ENCODE measurements at places on chromosomes 6 and 20.
A peak's percentile ranks its signal among the peaks of the same experiment; 100 is the strongest.

DNA sequence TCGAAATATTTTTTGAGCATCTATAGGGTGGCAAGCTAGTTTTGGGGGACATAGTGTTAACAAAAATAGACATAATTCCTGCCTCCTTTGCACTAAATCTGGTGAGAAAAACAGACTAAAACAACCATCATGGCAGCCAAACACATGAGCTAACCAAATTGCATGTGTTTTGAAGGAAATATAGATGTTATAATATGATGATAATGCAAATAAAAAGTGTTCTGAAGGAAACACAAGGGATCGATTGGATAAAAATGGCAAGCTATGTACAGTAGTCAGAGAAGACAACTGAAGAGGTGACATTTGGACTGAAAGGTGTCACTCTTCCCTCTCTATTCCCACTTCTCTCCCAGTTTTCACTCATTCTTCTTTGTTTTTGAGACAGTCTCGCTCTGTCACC, 706.9 kb downstream of the PTPRT start:
- no peak for ATAC-seq

DNA sequence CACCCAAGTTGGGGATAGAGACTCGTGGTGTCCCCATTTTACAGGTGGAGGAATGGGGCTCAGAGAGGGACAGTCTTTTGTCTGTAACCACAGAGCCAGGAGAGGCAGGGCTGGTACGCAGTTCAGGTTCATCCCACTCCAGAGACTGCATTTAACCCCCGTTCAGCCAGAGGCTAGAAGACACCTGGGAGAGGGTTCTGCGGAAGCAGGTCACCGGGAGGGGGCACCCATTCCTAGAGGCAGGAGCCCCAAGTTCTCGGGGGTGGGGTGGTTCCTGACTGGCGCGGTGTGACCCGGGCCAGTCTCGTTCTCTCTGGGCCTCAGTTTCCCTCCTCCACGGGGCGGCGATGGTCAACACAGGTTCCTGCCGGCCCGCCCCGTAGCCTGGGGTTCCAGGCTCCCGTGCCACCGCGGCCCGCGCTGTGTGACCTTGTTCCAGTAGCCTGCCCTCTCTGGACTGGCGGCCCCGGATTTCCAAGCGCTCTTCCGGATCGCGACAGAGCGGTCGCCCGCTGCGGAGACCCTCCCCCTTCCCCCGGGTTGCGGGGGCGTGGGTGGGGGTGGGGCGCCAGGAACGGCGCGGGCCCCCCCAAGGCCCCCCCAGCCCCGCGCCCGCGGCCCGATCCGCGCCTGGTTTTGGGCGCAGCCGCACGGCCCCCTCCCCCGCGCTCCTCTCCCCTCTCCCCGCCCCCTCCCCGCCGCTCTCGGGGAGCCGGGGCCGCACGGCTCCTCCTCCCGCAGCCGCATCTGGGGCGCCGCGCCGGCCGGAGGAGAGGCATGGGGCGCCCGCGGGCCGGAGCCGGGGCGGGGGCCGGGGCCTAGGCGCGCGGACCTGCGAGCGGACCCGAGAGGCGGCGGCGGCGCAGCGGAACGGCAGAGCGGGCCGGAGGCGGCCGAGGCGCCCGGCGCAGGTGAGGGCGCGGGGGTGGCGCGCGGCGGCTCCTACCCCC, at the start of gene DLGAP4:
Gene DLGAP4 (plus strand): TSS at position 738 of the 950 bp plus-strand sequence. CDS start 125,379 bp downstream, outside the sequence.
- ATAC-seq: peak; percentile 9

- no peak for ATAC-seq
These were observed 63.1 kb downstream of the SEC63 start for GRCh38 chr6:107894809-107895396.

GRCh38 chr6:77204555-77204954, 258.7 kb downstream of the HTR1B start:
- no peak for ATAC-seq

GRCh38 chr20:24773168-24773567, 175.9 kb upstream of the CST7 start:
- no peak for ATAC-seq

DNA sequence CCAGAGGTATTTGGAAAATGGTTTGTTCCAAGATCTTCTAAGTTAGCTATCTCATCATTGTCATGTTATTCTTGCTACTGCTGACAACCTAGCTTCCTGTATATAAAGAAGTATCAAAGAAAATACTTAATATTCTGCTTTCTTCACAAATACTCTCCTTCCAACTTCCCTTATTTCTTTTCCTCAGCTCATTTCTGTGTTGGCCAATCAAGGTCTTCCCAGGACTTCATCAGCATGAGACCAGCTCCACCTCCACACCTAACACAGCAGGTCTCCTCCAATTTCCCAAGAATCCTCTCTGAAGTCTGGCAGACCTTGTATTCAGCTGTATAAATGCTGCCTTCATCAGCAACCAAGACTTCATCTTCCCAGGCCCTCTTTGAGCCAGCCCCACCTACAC, 538.6 kb upstream of the JARID2 start:
- no peak for ATAC-seq

GRCh38 chr6:53605543-53606235, 59.9 kb downstream of the KLHL31 start:
- ATAC-seq: no peak

- ATAC-seq: no peak
These were observed 50.1 kb downstream of the SPTLC3 start for GRCh38 chr20:13058666-13059389.

DNA sequence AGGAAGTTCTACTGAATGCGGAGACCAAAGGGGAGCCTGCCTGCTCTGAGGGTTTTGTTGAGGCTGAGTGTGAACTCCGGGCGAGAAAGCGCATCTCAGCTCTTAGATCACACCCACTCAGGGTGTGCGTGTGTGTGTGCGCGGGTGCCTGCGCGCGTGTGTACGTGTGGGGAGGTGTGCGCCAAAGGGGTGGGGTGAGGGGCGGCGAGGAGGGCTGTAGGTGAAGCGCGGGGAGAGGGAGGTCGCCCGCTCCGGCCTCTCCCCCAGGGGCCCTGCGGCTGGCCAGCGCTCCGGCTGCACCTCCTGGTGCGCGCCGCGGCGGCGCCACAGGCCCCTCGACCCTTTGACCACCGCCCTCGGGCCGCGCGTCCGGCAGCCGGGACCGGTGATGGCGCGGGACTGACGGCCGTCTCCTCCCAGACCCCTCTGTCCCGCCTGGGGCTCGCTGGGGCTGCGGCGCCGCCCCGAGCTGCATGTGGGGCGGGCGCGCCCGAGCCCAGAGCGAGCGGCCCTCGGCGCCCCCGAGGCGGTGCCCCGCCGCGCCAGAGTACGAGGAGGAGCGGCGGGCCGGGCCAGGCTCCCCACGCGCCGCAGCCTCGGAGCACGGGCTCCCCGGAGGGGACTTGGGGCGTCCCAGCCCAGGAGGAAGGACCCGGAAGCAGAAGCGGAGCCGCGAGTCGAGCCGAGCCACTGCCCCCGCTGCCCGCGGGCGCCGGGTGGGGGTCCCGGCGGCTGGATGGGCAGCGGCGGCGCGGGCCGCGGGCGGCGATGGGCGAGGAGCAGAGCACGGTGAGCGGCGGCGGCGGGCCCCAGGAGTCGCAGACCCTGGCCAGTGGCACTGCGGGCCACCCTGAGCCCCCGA, at the start of gene RNF217:
Gene RNF217 (plus strand): TSS at position 661 of the 862 bp plus-strand sequence. CDS start 108 bp downstream, at position 769.
- ATAC-seq: peak; percentile 62

GRCh38 chr20:11738852-11739251, 178.8 kb upstream of the BTBD3 start:
- ATAC-seq: no peak

DNA sequence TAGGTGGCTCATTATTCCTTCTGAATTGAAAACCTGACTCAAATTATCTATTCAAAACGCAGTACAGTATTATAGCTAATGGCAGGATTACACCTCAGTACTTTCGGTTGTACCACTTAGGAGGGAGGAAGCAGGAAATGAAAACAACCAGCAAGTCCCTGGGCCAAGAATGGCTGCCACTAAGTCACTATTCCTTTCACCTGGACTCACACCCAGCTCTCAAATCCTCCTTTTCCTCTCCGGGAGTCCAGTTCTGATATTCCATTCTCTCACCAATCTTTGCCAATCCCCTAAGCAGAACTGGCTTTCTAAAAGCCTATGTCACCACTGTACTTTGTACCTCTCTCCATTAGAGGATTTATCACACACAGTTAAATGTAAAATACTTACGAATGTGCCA, 20.6 kb downstream of the TMEM242 start:
- no peak for ATAC-seq

DNA sequence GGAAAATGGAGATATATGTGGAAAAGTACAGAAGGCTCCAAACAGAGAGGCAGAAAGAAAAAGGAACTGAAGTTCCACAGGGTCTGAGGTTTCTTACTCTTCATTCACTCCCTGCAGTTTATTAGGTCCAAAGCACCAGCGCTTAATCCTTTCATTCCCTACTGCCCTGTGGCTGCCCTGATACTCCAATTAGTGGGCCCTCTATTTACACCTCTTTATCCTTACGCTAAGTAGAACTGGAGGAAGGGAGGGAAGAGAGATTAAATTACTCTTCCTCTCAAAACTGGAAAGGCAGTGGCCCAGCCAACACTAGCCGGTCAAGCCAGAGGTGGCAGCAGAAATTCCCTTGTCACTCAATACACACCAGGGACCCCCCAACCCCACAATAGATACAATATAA, 20.4 kb downstream of the TRERF1 start:
- ATAC-seq: no peak

DNA sequence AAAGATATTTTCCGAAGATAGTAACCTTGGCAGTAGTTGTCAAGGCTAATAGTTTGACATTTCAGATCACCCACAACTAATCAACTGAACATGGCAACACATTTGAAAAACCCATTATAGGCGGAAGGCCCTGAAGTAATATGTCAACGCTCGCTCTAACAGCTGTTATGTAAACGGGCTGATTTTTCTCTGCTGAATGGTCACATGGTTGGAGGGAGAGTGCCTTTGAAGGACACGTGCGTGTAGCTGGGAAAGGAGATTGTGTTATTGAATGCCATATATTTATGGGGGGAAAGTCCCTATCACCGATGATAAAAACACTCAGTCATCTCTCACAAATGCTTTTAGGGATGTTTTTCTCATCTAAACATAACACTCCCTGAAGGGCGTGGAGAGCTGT, 160.0 kb upstream of the RALGAPA2 start:
- ATAC-seq: no peak

- peak; percentile 93 for ATAC-seq
These were observed at the start of gene RRP36 for GRCh38 chr6:43021270-43022047. RRP36 (plus strand) TSS chr6:43021623; CDS start chr6:43021655, 32 bp downstream.

Measured in activated T-helper 17 cell treated with anti-CD3 and anti-CD28 coated beads, Interleukin-2, amount 50 U/mL, for 72 hours (primary cell).